ENCODE measurements at places on chromosomes 4 and X.
A peak's percentile ranks its signal among the peaks of the same experiment; 100 is the strongest.

GRCh38 chr4:151409470-151410313, 716 bp downstream of the FHIP1A start:
- DNase-seq: peak; percentile 14

GRCh38 chrX:55919367-55920221, 202.0 kb downstream of the RRAGB start:
- DNase-seq: no peak

DNA sequence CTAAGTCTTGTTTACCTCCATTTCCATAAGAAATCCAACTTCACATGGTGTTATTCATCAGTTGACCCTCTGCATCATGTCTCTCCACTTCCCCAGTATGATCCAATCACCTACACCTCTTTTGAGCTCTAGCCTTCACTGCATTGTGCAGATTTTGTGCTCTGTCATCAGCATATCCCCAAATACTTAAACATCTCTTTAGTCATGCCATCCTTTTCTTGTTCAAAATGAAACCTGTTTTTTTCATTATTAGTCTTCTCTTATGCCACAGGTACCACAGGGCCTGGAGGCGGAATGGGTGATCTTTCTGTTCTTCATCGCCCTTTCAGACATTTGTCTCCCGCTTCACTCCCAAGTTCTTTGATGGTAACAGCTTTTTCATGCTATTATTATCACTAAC, 382.7 kb upstream of the GALNTL6 start:
- no peak for DNase-seq

DNA sequence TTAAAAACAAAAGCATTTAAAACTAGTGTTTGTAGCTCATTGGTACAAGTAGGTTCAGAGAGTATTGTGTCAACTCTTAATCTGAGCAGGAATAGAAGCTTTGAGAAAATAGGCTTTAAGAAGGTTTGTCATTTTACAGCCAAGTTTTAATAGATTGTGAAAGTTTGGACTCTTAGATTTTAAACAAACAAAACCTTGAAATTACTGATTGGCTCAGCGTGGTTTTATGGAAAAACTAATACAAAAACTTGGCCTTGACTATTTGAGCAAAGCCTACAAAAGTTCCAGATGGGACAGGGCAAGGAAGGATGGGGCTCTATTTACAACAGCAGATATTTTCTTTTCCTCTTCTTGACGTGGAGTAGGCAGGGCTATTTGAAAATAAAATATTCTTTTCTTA, 16.5 kb downstream of the ZFX start:
- DNase-seq: no peak

DNA sequence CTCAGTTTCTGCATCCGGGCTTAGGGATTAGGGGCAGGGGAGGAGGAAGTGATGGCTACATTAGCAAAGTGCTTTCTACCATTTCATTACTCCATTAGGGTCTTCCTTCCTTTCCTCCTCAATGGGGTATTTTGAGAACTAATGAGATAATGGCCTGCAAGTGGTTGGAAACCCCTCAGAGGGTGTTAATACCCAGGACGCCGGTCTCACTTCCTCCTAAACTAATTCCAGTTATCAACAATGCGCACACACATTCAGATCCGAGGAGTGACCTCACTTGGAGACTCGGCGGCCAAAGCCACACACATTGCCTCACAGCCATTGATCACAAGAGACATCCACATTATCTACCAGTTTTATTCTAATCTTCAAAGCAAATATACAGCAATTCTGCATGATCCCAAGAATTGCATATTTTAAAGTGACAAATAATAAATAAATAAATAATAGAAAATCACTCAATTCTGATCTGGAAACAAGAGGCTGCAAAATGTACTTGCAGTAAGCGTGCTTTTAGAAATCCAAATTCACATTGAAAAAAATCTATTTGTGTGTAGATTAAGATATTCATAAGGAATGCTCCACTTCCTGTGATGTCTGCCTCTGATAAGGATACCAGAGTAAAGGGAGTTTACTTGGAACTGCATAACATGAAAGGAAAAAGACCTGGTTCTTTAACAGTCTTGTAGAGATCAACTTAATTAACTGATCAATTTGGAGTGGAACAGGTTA, 329.1 kb downstream of the FBXW7 start:
- no peak for DNase-seq

DNA sequence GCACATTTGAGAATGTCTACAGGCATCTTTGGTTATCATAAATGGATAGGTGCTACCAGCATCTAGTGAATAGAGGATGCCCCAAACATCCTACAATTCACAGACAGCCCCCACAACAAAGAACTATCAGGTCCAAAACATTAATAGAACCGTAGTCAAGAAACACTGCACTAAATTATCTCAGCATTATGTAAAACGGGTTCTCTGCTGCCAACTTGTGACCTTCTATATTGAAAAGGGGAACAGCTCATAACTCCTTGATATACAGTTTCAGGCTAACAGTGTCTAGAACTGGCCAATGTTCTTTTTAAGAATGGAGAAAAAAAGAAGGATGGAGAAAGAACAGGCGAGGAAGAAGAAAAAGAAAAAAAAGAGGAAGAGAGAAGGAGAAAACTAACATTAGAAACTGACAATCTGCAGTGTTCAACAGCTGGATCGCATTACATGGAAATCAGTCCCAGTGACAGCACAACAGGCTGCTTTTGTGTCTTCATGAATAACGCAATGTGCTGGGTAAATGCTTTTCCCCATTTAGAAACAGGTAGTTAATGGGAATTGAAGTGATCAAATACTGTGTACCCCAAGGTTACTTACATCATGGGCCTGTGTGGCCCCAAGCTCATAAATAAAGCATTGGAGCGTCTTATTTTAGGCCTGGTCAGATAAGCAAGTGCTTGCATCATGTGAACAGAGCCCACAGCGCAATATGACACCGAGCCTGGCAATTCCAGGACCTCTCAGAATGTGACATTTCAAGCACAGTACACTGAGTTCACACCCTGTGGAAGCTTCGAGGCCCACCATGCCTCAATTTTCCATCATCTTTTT, 339.5 kb downstream of the DHX15 start:
- no peak for DNase-seq

DNA sequence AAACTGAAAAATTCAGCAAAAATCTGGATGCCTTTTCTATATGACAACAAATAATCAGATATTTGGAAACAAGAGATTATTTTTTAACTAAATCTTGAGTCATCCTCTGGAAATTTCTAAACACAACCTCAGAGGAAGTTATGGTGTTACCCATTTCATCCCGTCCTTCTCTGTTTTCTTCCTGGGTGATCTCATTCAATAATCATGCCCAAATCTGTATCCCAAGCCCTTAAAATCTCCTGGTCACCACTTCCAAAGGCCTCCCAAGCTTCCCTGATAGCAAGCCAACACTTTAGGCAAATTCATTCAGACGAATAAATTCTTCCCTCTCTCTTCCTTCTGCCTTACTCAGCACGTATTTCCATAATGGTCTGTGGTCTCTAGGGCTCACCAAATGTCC, 9.7 kb upstream of the SORCS2 start:
- DNase-seq: no peak

DNA sequence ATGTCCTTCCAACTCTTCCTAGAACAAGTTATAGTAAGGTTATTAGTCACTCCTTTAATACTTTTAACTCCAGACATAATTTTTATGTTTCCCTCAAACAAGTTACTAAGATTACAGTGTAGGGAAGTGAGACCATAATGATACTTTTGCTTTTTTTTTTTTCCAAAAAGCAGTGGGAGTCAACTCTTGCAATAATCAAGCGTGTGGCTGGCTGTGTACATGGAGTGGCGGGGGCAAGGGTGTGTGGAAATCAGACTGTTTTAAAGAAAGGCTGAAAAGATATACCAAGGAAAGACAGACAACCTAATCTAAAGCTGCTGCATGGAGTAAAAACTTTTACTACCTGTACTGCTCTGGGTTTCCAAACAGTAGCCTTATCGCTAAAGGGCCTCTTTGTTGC, 4.1 kb downstream of the NOA1 start:
- no peak for DNase-seq

DNA sequence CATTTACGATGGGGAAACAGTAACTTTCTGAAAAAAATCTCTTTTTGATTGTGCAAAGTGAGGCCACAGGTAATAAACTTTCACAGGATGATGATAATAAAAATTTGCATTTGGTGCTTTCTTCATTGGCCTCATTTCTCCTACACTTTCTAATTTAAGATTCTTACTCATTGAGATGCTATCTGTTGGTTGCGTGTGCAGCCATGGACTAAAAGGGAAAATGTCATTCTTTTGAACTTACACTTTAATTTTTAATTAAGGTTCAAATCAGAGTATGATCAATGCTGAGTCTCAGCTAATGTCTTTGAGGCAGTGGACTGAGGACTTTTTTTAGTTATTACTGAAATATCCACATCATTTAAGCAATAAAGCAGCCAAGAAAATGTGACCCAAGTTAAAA, 87.6 kb downstream of the SEL1L3 start:
- DNase-seq: no peak

DNA sequence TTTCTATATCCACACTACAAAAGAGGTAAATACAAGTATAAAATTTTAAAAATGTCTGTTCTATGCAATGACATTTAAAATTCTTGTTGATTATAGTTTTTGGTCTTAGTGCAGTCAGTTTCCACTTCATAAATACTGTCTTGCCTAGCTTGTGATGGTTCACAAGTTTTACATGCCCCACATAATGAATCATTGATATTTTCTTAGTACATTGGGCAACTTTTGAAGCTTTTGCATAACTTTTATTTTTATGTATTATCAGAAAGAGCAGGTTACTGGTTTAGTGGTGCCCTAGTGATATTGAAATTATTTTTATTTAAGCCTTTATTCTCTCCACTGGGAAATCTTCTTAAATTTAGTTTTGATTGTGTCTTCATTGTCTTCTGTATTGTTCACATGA, 388.0 kb downstream of the CCSER1 start:
- DNase-seq: no peak

DNA sequence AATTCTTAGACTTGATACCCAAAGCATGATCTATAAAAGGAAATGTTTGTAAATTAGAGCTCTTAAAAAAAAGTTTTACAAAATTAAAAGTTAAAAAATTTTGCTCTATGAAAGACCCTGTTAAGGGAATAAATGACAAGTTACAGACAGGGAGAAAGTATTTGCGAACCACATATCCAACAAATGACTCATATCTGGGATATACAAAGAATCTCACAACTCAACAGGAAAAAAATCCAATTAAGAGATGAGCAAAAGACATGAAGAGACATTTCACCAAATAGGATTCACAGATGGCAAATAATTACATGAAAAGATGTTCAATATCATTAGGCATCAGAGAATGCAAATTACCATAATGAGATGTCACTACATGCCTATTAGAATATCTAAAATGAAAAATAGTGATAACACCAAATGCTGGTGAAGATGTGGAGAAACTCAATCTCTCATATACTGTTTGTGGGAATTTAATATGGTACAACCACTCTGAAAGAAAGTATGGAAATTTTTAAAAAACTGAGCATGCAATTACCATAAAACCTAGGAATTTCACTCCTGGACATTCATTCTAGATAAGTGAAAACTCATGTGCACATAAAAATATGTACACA, 100.8 kb upstream of the EOLA2 start:
- no peak for DNase-seq

DNA sequence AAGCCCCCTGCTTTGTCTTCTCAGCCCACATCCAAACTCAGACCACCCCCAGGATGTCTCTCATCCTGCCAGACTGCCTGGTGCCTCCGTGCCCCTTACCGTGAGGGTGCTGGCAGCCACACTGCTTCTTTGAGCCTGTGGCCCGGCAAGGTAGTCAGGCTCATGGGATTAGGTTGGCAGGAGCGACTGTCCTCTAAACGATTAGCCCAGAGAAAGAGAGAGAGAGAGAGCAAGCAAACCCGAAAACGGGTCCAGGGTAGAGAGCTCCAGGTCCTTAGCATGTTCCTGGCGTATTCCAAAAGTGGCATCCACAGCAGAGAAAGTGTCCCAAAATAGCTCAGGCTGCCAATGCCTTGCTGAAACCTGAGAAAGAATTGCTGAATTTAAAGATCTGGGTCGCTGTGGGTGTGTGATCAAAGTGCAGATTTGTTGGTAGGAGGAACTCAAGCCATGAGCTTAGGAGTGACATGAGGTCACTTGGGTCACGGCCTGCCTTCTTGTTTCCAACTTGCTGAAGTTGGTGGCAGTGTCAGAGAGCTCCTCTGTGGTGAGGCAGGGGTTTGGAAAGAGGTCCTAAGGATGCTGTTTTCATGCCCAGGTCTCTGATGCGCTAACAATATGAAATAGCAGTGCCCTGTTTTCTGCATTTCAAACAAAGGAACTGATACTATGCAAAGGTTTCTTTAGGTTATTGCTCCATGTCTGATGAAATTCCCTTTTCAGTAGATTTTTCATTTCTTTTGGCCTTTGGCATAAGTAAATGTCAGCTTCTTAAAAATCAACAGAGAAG, 81.6 kb downstream of the RTL9 start:
- DNase-seq: no peak

DNA sequence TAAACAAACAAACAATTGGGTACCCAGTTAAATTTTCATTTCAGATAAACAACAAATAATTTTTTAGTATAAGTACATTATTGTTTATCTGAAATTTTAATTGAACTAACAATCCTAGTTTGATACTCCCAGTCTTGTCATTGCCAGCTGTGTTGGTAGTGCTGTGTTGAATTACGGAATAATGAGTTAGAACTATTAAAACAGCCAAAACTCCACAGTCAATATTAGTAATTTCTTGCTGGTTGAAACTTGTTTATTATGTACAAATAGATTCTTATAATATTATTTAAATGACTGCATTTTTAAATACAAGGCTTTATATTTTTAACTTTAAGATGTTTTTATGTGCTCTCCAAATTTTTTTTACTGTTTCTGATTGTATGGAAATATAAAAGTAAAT, 2.9 kb downstream of the CXCL8 start:
- no peak for DNase-seq

GRCh38 chrX:23385242-23385641, 50.6 kb downstream of the PTCHD1 start:
- DNase-seq: no peak

GRCh38 chr4:129823105-129823504, 727.2 kb downstream of the C4orf33 start:
- DNase-seq: peak; percentile 10

GRCh38 chrX:112877771-112878173, 37.1 kb upstream of the AMOT start:
- no peak for DNase-seq

- no peak for DNase-seq
Observed at GRCh38 chrX:39854772-39855747, 242.7 kb downstream of the BCOR start.

DNA sequence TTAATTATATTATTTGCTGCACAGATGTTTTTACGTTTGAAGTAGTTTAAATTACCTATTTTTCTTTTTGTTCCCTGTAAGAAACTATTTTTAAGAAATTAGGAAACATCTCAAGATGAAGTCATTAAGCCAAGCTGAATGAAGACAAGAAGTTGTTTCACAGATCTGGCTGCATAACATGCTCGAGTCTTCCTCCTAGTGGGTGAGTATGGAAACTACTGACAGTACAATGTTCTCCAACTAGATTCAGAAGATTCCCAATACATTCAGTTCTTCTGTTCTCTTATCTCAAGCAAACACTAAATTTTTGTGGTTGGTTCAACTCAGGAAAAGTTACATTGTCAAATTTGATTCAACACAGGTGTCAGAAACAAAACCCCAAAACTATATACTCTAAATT, 256.8 kb upstream of the VCX start:
- DNase-seq: no peak

GRCh38 chrX:68363984-68364383, 69.3 kb downstream of the OPHN1 start:
- no peak for DNase-seq
